ENCODE measurements at places on chromosomes 2 and 18.

GRCh38 chr18:354003-354402, 86.2 kb upstream of the THOC1 start:
- DNase-seq, result no peak

GRCh38 chr18:21933931-21934765, 193.6 kb downstream of the MIB1 start:
- no peak for DNase-seq

GRCh38 chr2:240916571-240917008, 10.5 kb downstream of the CROCC2 start:
- no peak for DNase-seq

GRCh38 chr2:71830497-71831192, 317.0 kb downstream of the CYP26B1 start:
- DNase-seq, result no peak

- no peak for DNase-seq
Measured at GRCh38 chr2:142734231-142734630, 143.2 kb upstream of the KYNU start.

GRCh38 chr2:241820625-241821384, 11.8 kb downstream of the NEU4 start:
- peak; percentile 2 for DNase-seq

DNA sequence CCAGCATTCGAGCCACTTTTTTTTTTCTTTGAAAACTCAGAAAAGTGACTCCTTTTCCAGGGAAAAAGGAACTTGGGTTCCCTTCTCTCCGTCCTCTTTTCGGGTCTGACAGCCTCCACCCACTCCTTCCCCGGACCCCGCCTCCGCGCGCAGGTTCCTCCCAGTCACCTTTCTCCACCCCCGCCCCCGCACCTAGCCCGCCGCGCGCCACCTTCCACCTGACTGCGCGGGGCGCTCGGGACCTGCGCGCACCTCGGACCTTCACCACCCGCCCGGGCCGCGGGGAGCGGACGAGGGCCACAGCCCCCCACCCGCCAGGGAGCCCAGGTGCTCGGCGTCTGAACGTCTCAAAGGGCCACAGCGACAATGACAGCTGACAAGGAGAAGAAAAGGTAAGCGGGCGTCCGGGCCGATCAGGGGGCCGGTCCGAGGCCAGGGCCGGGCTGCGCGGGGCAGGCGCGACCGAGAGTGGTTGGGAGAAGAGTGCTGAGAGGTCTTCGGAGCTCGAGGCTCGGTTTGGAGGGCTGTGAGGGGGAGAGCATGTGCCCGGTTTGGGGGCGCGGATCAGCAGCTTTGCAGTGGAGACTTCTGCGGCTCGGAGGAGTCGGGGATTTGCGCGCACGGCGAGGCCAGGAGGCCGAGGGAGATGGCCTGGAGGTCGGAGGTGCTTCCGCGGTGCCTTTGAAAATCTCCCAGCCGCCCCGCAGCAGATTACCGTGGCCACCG, 502 bp downstream of the EPAS1 start:
- peak; percentile 55 for DNase-seq

GRCh38 chr2:173205375-173205774, 129.7 kb downstream of the MAP3K20 start:
- no peak for DNase-seq
